ENCODE measurements at places on chromosomes 6 and 20.

GRCh38 chr6:18861204-18861603 is 474.1 kb downstream of the RNF144B start:
- DNase-seq, result no peak

DNA sequence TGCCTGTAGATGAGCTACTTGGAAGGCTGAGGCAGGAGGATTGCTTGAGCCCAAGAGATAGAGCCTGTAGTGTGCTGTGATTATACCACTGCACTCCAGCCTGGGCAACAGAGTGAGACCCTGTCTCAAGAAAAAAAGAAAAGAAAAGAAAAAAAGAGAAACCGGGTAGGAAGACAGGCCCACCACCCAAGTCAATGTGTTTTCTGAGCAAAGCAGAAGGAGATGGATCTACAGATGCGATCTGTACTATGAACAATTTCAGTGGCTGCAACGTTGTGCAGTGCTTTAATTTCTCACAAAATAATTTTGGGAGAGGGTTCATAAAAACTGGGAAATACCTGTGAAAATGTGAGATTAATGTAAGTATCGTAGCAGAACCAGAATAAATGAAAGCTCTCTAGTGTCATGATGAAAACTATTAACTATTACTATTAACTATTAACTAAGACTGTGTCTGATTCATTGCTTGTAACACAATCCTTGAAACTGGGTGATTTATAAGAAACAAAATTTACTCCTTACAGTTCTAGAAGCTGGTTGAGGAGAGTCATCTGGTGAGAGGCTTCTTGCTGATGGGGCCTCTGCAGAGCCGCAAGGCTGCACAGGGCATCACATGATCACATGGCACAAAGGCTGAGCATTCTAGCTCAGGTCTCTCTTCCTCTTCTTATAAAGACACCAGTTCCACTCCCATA is 233.1 kb upstream of the ZNF217 start:
- DNase-seq, result peak; percentile 45

- DNase-seq, result no peak
Measured at GRCh38 chr20:54491506-54491905, 16.1 kb downstream of the DOK5 start.

DNA sequence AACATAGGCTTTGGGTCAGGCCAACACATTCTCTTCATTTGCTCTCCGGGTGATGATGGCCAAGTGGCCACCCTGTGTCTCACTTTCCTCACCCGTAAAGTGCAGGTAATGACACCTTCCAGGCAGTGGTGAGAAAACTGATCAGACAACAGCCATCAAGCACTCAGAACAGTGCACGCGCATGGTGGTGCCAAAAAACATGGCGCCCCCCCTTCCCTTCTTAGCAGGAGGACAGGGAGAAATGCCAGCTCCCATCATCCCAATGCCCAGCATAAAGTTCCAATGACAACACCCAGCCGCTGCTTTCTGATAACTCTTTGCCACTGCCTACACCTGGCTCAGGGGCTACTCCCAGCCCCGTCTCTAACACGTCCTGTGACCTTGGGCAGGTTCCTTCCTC is 8.4 kb downstream of the BPIFB1 start:
- DNase-seq, result no peak

DNA sequence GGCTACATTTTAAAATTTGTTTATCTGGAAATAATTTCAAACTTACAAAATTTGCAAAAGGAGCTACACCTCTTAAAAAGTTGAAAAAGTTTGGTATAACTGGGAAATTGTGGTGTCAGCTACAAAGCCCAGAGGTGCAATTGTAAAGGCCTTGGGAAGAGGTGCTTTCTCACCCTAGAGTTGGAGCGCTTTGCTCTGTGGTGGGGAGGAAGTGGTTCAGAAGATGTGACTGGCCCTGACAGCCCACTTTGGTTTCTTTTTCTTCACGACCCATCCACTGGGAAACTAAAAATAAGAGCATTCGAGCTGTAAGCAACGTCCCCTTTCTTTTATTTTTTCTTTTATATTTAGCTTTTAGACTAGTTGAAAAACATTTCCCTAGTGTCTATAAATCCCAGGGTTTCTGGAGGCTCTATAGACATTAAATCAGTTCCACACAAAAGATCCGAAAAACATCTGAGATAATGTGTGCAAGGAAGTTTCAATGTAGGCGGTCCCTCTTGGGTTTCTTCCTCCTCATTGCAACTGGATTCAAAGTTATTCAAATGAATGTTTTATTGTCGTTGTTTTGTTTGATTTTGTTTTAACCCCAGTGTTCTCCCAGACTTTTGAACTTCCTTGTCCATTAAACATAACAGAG is 397.8 kb downstream of the KIF16B start:
- no peak for DNase-seq

GRCh38 chr20:60976139-60976538 is 275.9 kb upstream of the CDH4 start:
- no peak for DNase-seq

- no peak for DNase-seq
Measured at GRCh38 chr6:35454391-35455110, 2.4 kb downstream of the FANCE start.

DNA sequence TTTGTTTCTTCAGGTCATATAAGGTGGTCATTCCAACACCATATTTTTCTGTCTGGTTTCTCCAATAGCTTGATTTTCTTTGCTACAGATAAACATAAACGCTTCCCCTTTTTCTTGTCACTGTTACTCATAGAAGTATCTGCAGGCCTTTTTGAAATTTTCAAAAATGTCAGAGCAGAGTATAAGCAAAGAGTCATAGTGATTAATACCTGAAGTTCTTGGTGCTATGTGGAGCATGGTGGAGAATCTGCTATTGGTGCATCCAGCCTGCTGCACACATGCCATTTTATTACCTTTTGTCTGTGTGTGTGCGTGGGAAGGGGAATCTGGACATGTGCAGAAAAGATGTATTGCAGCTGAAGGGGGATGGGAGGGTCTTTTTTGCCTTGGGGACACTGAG is 19.7 kb downstream of the STX11 start:
- no peak for DNase-seq

GRCh38 chr20:3896302-3896701 is 7.1 kb downstream of the PANK2 start:
- no peak for DNase-seq

DNA sequence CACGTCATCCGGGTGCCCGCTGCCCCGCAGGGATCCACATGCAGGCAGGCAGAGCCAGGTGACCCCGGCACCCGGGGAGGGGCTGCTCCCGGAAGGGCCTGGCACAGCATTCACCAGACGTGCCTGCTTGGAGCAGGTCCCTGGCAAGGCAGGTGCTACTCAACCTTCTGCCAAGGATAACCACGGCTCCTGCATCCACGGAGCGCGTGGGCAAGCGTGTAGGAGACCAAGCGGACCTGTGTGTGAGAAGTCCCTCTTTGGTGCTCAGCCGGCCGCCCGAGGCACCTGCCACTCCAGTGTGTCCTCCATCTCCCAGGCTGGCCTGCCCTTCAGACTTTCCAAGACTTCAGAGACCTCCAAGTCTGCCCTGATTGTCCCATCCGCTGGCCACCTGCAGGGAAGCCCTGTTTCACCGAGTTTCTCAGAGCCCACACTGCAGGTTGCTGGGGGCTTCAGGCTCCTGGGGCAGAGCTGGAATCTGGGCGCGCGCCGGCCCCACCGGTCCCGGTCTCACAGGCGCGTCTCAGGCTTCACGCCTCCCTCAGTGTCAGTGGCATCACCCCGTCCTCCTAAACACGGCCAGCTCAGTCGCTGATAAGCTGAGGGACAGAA is 124.3 kb downstream of the DLL1 start:
- DNase-seq, result no peak

All from HL-60 (cell line).